HL-60 (cell line): ENCODE measurements at places on chromosomes 7 and 10.

DNA sequence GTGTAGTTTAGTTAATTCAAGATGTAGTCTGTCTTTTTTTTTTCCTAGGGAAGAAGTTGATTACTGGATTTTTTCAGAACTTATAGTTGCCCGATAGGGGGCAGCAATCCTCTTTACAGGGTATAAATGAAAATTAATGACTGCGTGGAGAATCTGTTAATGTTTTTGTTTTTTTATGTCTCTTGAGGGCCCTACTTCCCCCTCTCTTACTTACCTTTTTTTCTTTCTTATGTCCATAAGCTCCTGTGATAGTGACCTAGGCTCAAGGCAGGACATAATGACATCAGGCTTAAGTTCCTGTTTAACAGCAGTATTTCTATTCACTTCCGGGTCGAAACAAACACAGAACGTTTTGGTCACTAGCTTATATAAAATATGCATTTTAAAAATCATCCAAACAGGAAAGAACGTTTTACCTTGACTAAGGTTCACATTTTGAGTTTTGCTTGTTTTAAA, 18.8 kb downstream of the CDC123 start:
- no peak for DNase-seq

GRCh38 chr7:74093671-74094223, 10.1 kb downstream of the LIMK1 start:
- DNase-seq: no peak

DNA sequence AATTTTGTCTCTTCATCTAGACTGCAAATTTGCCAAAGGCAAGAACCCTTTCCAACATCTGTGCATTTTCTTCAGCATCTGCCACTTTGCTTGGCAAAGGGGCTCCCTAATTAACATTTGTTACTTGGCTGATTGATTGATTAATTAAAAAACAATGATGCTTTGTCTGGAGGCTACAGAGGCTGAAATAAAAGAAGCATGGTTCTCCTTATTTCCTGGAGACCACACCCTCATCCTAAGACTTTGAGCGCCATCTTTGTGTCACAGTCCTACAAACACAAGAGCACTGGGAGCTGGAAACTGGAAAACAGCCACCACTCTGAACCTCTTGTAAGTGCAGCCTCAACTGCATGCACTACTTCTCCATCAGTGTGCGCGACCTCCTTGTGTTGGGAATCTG, 189.2 kb downstream of the C7orf25 start:
- DNase-seq: no peak

DNA sequence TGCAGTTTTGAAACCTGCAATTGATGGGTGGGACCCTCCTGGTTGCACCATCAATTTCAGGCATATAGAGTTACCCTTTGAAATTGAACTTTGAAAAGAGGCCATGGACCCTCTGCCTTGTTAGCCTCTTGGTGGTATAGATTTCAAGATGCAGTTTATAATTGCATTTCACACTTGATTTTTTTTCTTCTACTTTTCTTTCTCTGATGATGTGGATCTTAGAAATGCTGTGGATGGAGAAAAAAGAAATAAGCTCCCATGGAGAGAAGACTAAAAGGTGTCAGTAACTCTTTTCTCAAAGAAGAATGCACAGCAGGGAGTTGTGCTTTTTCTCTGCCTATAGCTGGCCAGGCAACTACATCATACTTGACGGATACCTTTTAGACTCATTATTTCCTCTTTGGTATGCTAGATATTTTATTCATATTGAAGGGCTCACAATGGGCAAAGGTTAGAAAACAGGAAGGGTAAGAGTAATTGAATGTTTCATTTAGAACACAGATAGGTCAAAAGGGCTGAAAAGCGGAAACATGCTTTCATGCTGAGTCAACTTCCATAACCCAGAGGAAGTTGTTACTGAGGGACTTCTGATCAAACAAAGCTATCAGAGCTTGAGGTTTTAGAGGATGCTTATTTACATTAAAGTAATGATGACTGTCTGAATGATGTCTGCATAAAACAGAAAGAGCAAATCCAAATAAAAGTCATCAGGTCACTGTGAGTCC, 773.2 kb upstream of the LRRN3 start:
- no peak for DNase-seq

DNA sequence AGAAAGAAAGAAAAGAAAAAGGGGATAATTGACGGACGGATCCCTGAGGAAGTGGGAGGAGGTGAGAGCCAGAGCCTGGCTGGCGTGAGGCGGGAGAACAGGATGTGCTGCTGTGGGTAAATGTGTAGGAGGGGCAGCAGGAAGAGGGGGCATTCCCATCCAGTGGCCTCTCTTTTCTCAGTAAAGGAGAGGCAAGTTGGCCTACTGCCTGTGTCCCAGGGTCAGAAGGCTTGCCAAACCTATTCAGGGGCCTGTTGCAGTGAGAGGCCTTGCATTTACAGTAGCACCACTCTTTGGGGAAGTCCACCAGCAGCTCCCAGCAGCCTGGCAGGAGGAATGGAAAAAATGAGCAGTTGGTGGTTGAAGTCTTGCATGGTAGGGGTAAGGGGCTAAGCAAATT, 26.6 kb upstream of the ASCC1 start:
- peak; percentile 77 for DNase-seq

DNA sequence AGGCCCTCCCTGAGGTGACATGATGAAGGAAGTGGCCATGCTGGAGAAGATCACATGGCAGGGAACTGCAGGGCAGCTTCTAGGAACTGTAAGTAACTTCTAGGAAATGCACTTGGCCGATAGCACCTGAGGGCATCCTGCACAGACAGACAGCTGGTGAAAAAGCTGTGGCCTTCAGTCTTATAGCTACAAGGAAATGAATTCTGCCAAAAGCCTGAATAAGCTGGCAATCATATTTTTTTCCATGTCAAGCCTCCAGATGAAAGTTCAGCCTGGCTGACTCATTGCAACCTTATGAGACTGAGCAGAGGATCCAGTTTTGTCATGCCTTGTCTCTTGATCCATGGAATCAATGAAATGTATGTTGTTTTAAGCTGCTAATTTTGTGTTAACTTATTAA, 91.1 kb upstream of the CACNA2D1 start:
- no peak for DNase-seq

DNA sequence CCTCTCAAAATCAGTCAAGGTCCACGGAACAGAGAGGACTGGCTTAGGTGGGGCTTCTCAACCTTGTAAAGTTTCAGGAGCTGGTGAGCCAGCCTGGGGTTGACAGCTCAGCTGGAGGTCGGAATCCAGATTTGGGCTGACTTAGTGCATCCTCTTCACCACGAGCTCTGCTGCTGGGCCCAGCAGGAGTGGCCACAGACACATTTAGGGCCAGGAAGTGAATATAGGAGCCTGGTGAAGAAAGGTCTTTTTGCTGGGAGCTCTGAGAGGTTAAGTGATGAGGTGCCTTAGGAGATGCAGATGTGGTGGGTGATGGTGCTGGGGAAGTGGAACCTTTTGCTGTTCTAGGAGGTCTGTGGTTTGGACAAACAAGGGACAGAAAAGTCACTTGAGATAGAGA, 39.3 kb upstream of the MMD2 start:
- no peak for DNase-seq

DNA sequence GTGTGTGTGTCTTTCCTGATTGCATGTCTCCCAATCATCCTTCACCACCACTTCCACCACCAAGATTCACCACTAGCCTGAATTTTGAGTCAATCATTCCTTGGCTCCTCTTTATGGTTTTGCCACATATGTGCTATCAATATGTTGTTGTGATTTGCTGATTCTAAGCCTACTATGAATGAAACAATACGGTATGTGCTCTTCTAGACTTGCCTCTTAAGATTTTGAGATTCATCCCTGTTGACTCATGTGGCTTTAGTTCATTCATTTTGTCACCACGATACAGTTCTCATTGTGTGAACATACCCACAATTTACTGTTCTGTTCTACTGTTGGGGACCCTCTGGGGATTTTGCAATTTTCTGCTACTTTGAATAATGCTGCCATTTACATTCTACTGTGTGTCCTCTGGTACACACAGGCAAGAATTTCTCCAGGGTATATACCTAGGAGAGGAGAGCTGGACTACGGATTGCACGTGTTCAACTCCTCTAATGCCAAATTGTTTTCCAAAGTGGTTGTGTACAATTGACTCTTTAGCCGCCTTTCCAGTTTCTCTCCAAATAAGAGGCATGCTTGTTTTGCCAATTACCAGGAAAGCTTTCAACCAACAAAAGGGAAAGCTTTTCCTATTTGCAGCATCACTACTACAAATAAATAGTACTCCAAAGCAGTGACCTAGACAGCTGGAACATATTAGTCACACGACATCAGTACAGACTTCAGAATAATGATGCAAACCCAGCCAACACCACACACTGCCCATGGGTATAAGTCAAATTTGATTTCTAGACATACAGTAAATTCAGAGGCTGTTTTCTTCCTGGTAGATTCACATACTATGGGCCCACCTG, 30.0 kb downstream of the SGMS1 start:
- DNase-seq: no peak

- no peak for DNase-seq
Observed at GRCh38 chr10:132690821-132691610, 94.9 kb downstream of the NKX6-2 start.

GRCh38 chr7:79357101-79357500, 96.4 kb downstream of the MAGI2 start:
- DNase-seq: no peak

DNA sequence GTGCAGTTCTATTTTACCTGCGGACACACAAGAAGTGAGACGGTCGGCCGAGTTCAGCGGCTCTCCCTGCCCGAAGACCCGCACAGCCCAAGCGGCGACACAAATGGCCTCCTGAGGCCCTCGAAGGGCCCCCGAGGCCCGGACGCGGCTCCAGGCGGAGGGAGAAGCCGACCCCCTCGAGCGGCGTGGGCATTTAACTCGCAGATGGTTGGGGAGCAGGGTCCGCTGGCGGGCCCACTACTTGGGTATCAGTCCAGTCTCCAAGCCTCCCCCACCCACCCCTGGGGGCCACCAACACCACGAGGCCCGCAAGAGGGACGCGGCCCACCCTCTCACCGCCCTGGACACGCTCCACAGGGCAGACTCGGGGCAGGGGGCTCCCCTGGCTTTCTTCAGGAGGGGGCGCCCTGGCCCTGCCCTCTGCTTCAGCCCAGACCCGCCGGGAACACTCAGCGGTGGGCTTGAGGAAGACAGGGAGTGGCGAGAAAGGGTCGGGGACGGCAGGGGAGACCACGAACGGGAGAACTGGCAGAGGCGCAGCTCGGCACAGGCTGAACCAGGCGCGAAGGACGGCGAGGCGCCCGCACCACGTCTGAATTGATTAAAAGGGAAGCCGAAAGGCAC, 1.7 kb downstream of the IGF2BP3 start:
- DNase-seq: no peak

DNA sequence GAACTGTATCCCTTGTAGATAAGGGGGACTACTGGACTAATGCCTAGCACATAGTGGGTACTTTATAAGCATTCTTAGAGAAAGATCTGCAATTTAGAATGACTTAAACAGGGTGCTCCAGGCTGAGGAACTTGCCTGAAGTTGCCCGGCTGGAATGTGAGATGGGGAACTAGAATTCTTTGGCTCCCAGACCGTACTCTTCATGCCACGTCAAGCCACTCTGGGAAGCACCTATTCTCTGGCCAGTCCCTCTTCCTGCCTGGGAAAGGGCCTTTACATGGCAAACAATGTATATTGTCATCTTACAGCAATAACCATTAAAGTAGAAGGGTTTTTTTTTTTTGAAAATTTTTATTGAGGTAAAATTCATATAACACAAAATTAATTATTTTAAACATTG, 34.5 kb downstream of the ATXN7L1 start:
- no peak for DNase-seq

DNA sequence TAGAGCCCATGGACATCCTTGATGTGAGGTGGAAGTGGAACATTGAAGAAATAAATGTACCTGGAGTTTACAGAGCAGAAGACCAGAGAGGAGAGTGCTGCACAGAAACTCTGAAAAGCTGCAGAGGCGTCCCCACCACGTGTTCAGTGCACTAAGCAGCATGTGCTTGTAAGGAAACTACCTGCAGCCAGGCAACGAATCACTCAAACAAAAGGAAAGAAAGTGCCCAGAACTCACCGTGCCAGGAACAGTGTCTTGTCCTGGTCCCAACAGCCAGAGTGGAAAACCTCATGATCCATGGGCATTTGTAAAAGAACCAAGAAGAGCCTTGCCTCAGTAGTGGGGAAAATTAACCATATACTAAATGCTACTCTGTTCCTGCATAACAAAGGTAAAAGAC, 32.3 kb downstream of the SUV39H2 start:
- no peak for DNase-seq

DNA sequence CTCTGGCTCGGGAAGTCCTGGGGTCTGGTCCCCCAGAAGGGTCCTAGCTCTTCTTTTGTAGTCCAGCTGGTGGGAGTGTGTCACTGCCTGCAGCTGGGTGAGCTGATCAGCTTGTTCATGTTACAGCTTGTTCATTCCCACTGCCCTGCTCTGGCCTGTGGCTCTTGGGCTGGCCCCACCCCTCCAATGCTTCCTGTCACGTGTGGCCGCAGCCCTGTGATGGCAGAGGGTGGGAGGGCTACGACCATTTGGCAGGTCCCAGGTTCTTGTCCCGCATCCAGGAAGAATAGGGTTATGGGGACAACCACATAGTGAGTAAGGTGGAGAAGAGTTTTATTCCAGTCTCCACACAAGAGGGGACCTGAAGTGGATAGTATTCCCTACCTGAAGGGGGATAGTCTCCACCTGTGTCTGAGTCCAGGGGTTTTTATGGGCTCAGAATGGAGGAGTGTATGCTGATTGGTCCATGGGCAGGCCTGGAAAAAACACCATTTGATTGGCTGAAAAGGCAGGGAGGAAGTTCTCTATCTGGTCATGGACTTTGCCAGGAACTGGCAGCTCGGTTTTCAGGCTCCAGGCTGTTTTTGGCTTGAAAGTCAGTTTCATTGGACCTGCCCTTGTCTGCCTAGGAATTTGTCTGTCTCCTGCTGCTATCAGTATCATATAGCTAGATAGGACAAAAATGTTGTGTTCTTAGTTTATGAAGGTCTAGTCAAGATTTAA, 13.1 kb downstream of the SDHAF3 start:
- no peak for DNase-seq

DNA sequence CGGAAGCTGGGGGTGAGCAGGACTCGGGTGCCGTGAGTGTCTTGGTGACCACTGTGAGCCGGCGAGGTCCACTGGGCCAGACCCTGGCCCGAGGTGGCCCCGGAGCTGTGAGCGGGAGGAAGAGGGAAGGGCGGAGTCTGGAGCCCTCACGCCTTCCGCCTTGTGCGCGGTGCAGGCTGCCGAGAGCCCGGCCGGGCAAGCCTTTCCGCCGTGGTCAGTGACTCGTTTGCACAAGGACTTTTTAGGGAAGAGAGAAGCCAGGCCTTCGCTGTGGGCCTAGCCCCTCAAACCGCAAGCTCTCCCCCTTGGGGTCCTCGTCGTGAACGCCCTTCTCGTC, 40.9 kb upstream of the ZNF32 start:
- peak; percentile 40 for DNase-seq

DNA sequence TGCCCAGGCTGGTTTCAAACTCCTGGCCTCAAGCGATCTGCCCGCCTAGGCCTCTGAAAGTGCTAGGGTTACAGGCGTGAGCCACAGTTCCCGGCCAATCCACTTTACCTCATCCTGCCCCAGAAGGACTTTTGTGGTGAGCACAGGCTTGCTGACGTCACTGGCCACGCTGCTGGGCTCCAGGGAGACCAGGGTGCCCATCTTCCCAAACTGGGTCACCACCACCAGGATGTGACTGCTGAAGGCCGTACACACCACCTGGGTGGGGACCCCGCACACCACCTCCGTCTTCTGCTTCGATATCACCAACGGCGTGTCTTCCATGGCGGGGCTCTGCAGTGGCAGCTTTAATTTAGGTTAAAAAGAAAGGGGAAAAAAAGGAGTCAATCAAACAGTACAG, 816 bp downstream of the PSMG3 start:
- DNase-seq: peak; percentile 64

GRCh38 chr10:30997536-30998235, 34.0 kb downstream of the ZNF438 start:
- DNase-seq: no peak
